ENCODE measurements at places on chromosomes 13 and 19.

- no peak for DNase-seq
These were observed 336.3 kb downstream of the UQCRFS1 start for GRCh38 chr19:28876609-28877123.

DNA sequence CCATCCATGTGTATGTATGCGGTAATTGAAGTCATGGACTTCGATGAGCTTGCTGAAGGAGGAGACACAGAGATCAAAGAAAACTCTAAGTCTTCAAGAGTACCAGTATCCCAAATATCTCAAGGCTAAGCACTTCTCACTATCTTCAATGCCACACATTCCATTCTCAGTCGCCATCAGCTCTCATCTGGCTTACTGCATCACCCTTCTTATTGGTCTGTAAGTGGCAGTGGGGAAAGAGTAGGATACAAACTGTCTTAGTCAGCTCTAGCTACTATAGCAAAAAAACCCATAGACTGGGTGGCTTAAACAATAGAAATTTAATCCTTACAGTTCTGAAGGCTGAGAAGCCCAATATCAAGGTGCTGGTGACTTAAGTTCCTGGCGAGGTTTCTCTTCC is 218.7 kb downstream of the POSTN start:
- no peak for DNase-seq

- DNase-seq: no peak
These were observed 12.8 kb downstream of the ZNF439 start for GRCh38 chr19:11861301-11861700.

DNA sequence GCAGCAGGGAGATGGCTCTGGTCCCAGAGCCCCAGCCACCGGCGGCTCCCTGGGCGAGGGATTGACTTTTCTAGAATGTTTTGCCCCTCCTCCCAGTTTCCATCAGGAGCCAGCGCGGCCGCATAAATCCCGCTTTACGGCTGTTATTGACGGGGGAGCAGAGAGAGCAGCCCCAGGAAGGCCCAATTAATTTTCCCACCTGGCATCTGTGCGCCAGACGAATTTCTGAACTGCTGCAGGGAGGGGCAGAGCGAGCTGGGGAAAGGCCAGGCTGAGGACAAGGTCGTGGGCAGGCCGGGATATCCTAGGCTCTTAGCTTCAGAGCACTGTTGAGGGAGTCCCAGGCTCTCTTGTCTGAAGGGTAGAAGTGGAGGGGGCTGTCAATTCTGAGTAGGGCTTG is 24.7 kb downstream of the ZNRF4 start:
- no peak for DNase-seq

DNA sequence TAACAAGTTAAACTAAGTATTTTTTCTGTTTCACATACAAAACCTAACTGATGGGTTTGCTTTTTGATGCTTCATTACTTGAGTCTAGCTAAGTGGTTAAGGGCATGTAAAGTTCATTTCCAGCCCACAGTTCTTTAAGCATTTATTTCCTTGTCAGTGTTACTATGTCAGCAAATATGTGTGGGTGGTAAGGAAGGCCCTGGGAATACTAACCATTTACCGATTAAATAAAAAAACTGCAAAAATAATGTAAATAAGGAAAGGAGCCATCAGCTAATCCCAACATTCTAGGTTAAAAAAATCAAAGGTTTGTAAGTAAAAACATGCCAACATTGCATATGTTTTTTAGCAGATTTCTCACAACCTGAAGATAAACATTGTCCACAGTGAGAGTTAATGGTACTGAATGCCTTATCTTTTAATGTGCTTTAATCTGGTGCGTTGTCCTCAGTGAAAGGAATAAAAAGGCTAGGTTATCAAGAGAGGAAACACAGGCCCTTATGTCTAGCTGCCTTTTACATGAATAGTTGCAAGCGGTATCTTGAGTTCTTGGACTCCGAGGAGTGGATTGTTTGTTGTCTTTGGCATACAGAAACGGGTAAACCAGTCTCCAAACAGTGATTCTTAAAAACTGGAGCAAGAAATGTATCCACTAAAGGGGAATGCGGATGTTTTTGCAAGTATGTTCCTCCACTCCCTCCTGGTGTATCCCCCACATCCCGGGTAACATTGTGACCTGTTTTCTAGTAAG is 949.6 kb upstream of the SLC10A2 start:
- no peak for DNase-seq

GRCh38 chr19:55305491-55305890 is 19.6 kb downstream of the TMEM150B start:
- DNase-seq: no peak
